ENCODE measurements at places on chromosomes 2 and 18. TPM values are rescaled to one million over a fixed set of nuclear protein-coding genes. Genes with fewer than 3 reads are reported as not detected.

The PTH2R gene
- not detected for total RNA-seq

The COL3A1 gene
- 174 TPM for total RNA-seq

- no peak for DNase-seq
Measured at GRCh38 chr18:46001892-46002291, 34.8 kb upstream of the EPG5 start.

The ATP6V1B1 gene
- total RNA-seq: 2.4 TPM

GRCh38 chr2:224666951-224667553, 49.1 kb downstream of the CCDC195 start:
- DNase-seq: no peak

DNA sequence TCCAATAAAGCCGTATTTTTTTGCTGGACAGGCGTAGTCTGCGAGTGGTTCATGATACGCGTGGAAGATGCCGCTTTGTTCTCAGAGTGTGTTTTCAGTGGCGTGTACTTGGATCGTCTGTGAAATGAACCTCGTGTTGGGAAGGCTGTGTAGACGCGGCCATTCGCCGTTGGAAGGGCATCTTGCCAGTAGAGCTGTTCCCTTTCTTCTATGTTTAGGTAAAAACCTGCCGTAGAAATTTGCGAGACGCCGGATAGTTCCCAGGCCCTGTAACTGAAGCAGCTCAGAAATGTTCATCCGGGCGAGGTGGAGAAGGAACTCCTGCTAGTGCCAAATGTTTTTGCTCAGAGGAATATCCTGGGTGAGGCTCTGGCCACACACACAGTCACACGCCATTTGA, 133.6 kb downstream of the NFATC1 start:
- no peak for DNase-seq

Data from ureter (tissue), 1 donor.